ENCODE measurements at places on chromosomes 4 and X.

GRCh38 chr4:58301376-58301999 lies 1191.3 kb upstream of the IGFBP7 start:
- no peak for DNase-seq

DNA sequence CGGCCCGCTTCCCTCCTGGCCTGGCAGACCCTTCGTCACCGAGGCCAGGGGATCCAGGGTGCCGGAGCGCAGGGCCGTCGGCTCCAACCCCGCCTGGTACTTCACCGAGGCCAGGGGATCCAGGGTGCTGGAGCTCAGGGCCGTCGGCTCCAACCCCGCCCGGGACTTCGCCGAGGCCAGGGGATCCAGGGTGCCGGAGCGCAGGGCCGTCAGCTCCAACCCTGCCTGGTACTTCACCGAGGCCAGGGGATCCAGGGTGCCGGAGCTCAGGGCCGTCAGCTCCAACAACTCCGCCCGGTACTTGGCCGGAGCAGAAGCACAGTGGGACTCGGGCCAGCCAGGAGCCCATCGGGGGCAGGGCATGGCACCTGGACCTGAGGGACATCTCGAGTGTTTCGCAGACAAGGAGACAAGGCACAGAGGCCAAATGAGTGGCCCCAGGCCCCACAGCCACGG lies 85.1 kb downstream of the FAM53A start:
- DNase-seq = no peak

DNA sequence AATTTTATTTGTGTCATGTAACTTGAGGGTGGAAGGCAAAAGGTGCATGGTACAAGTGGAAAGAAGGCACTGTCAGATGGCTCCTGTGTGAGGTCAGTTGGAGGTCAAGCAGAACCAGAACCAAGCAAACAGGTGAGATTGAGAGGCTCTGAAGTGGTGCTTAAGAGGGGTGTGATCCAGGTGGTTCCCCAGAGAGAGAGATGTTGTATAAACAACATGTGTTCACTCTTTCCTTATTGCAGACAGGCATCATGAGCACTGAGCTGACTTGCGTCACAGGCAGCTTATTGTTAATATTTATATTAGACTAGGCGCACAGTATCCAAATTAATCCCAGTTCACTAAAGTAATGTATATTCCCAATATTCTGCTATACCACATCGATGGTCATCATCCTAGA lies 56.8 kb downstream of the CXCL13 start:
- DNase-seq = no peak

DNA sequence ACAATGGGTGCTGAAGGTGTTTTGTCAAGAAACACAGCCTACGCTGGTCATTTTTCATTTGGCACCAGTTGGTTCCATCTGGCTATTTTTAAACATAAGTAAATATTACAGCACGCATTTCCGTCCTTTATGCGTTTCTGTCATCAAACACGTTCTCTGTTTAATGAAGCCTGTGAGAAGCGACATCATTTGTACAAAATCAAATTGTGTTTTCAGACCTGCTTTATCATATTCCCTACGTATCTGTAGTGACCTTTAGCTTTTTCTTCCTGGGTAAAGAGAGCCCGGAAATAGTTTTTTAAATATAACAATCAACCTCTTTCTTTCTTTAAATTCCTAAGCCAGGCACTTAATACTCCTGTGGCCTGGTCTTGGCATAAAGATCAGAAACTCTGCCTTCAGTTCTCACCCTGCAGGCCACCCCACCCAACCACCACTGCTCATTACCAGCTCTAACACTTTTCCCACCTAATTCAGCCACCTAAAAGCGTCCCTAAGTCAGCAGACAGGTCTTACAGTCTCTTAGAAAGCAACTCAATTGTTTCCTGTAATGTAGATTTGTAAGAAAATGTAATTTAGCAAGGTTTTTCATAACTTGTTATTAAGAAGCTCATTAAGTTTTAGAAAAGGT lies 30.4 kb downstream of the ACSL1 start:
- DNase-seq = no peak

GRCh38 chr4:55932511-55932910 lies 16.2 kb upstream of the CEP135 start:
- DNase-seq = no peak

DNA sequence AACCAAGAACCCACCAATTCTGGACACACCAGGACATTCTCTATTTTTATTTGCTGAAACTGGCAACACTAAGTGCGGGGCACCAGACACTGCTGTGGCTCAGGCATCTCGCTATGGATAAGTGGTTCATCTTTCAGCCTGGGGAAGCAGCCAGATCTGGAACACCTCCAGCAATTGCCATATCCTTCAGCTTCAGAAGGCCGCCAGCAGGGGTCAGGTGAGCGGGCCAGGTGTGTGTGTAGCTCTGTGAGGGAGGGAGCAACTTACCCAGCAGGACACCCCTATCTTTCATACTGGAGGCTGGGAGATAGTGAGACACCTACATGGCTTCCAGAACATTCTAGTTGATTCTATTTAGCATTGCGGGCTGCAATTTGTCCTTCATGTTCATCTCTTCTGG lies 57.0 kb upstream of the GBA3 start:
- no peak for DNase-seq

GRCh38 chr4:5249727-5250126 lies 198.4 kb downstream of the STK32B start:
- no peak for DNase-seq

- DNase-seq = no peak
Observed at GRCh38 chr4:71123951-71124350, 130.5 kb downstream of the DCK start.

DNA sequence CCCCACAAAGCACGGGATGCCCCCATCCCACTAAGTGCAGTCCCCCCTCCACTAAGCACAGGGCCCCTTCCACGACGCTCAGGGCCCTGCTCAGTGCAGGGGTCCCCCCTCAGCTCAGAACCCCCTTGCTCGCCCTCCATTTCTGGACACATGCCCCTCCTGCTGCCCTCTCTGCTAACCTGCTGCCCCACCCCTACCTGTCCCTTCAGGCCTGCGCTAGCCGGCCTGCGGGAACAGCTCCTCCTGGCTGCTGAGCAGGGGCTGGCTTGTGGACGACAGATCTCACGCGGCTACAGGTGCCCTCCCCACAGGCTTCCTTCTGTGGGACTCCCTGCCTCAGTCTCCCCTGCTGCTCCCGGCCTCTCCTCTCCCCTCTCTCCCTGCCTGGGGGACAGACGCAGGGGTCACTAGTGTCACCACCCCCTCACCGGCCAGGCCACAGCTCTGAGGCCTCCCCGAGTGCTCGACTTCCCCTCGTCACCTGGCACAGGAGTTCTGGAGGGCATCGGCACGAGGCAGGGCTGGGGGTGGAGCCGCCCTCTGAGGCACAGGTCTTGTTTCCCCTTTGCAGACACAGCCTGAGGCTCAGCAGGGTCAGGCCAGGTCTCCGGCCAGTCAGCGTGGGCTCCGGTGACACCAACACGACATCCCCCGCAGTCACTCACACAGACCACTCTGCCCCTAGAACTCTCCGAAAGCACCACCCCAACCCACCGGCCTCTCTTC lies 21.6 kb downstream of the GAK start:
- no peak for DNase-seq

DNA sequence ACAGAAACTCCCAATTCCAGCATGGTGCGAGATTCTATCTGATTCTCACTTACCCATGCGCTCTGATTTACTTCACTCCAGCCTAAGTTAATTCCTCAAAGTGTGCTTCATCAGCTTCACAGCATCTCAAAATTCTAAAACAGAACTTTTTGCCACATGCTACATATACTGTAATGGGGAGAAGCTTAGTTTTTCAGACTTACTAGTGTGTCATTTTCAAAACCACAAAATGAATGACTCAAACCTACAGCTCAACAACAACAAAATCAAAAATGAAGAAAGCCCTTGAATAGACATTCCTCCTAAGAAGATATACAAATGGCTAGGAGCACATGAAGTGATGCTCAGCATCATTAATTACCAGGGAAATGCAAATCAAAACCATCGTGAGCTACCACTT lies 14.9 kb downstream of the IRF2 start:
- peak; percentile 51 for DNase-seq

GRCh38 chr4:87704001-87704400 lies 53.9 kb downstream of the DMP1 start:
- no peak for DNase-seq

DNA sequence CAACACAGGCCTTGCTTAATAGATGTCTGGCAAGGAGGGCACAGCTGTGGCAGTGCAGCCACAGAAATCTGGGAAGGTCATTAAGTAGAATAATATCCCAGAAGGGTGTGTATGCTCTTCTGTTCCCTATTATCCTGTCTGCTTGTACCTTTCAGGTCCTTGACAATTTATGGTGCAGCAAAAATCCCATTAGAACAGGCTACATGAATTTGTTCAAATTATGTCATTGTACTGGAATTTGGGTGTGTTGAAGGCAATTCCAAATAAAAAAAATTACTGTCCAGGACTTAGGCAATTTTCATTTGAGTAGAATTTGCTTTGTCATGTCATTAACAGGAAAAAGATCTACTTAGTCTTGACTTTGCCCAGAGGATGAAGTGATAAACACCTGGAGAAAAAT lies 192.1 kb downstream of the IDS start:
- DNase-seq = no peak

- peak; percentile 65 for DNase-seq
Observed at GRCh38 chr4:86497980-86498862, 95.9 kb upstream of the PTPN13 start.

GRCh38 chr4:120555058-120555457 lies 367.5 kb downstream of the PRDM5 start:
- no peak for DNase-seq

DNA sequence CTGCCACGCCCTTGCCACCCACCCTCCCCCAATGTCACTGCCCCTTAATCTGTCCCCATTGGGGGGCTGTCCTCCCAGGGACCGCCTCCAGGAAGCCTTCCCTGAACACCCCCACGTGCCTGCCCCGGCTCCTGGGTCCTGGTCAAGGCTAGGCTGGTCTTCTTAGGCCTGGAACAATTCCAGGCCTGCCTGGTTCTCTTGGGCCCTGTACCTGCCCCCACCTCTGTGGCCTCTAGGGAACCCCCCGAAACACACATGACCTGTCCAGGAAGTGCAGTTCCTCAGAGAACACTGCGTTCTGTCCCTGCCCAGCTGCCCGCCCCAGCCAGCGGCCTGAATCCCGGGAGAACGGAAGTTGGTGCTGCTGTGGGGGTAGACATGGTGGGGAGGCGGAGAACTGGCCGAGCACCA lies 5.1 kb downstream of the MXD4 start:
- no peak for DNase-seq

GRCh38 chr4:36917413-36917812 lies 327.1 kb upstream of the NWD2 start:
- DNase-seq = no peak

DNA sequence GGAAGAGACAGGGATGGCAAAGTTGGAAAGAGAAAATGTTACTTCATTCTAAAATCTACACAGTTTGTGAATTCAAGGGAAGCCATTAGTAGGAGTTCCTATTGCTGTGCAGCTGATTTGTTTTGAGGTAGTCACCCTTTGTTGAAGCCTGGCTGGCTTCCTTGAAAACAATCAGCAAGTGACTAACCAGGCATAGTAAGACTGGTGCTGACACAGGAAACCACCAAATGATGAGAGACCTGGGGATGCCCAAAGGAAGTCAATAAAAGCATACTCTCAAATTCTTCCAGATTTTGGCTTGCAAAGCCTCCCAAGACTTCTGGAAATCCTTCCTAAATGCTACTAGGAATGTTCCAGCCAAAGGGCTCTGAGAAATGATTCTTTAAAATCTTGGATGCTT lies 23.9 kb upstream of the PRDM8 start:
- peak; percentile 83 for DNase-seq

- no peak for DNase-seq
Observed at GRCh38 chr4:173293663-173294062, 40.5 kb downstream of the HMGB2 start.

DNA sequence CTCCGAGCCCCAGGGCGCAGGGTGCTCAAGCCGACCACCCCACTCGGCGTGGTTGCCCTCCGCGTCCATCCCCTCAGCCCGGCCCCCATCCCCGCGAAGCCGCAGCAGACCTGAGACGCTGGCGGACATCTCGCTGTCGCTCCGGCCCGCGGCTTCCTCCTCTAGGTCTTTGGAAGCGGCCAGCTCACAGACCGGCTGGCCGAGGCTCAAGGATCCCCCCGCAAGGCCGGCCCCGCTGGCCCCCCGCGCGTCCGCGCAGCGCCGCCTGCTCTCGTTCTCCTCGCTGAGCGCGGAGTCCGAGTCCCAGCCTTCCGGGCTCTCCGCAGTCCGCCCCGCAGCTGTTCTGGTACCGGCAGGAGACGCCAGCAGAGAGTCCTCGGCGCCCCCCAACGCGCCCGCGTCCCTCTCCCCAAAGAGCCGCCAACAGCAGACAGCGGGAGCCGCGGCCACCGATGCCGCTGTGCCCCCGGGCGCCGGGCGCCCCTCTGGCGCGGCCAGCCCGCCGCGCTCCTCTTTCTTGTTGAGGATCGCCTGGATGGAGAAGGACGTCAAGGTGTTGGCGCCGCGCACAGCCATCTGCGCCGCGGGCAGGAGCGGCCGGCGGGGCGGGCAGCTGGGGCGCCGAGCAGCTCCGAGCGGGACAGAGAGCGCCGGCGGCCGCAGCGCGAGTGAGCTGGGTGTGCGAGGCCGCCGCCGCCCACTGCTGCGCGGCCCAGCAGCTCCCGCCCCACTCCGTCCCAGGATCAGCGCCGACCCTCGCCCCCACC lies at the start of gene NKX3-2:
TSS of gene NKX3-2 (minus strand) at position 670 of the 767 bp plus-strand sequence. CDS start at position 576, 94 bp downstream.
- no peak for DNase-seq

DNA sequence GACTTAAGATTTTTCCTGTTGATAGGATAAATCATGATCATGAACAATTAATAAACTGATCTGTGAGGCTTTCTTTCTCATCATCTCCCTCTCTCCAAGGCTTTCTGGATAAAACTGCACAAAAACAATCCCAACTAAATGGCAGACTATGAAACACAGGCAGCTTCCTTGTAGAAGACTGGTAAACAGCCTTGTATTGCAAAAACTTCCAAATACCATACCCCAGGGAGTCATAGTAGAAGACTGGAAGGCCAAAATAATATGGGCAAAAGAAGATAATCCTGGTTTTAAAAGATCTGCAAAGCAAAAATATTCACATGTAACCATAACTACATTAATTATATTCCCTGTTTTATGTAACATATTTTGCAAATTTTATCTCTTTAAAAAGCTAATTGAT lies 113.0 kb downstream of the ANAPC10 start:
- no peak for DNase-seq

DNA sequence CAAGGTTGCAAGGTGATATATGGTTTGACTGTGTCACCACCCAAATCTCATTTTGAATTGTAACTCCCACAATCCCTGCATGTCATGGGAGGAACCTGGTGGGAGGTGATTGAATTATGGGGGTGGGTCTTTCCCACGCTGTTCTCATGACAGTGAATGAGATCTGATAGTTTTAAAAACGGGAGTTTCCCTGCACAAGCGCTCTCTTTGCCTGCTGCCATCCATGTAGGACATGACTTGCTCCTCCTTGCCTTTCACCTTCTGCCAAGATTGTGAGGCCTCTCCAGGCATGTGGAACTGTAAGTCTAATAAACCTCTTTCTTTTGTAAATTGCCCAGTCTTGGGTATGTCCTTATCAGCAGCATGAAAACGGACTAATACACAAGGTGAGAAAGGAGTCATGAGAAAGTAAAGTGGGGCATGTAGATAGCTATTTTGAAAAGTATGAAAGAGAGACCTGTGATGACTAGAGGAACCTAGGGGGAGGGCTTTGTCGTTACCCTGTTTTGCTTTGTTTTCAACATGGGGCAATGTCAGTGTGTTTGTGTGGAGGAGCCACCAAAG lies 6.3 kb downstream of the ZBTB49 start:
- DNase-seq = no peak

All from AG08395 (cell line).